ENCODE measurements at places on chromosomes 12 and 14. TPM values are rescaled to one million over a fixed set of nuclear protein-coding genes. Genes with fewer than 3 reads are reported as not detected.
A peak's percentile ranks its signal among the peaks of the same experiment; 100 is the strongest.

DNA sequence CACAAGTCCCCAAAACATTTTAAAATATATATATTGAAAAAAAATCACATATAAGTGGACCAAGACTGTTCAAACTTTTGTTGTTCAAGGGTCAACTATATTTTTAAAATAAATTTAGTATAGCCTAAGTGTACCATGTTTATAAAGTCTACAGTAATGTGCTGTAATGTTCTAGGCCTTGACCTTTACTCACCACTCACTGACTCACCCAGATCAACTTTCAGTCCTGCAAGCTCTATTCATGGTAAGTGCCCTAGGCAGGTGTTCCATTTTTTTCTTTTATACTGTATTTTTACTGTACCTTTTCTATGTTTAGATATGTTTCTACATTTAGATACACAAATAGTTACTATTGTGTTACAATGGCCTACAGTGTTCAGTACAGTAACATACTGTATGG, 23.4 kb upstream of the TMTC1 start:
- DNase-seq = peak; percentile 74

- DNase-seq = no peak
Measured at GRCh38 chr12:99261256-99261655, 386.3 kb upstream of the GARIN6 start.

- DNase-seq = no peak
Measured at GRCh38 chr12:49548822-49549648, 10.2 kb downstream of the KCNH3 start.

Gene HHIPL1
- polyA plus RNA-seq = 1.4 TPM

Gene ACSM4
- not detected for polyA plus RNA-seq
